Inflammatory macrophage (primary cell): ENCODE measurements at places on chromosomes 7 and 10.

- no peak for DNase-seq
Observed at GRCh38 chr7:48182718-48183369, 11.6 kb downstream of the ABCA13 start.

DNA sequence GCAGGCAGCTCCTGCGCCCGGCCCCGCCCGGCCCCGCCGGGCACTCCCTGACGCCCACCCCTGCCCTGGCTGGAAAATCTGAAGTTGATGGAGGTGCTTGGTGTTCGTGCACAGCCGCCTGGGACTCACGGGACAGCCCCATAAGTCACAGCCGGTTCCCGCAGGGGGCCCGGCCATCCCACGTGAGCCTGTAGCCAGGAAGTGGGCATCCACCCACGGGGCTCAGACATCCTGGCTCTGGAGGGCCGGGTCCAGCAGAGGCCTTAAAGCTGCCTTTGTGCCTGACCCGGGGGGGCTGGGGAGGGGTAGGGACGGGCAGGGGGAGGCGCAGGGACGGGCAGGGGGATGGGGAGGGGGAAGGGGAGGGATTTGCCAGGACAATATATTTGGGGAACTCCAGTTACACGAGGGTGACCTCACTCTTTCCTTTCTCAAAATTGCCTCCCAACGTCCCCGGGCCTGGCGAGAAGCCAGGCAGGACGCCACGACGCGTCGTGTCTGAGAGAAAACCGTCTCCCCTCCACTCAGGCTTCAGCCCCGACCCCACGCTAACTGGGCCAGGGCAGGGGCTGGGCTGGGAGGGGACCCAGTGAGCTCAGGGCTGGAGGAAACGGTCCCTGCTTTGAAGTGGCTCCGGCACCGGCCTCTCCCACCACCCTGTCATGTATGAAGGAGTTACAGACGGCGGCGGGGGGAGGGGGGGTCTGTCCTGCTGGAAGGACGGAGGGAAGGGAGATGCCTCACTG is 82.1 kb upstream of the PDGFA start:
- peak; percentile 79 for DNase-seq

- DNase-seq, result peak; percentile 44
Observed at GRCh38 chr7:43753271-43753810, 5.1 kb upstream of the BLVRA start.

DNA sequence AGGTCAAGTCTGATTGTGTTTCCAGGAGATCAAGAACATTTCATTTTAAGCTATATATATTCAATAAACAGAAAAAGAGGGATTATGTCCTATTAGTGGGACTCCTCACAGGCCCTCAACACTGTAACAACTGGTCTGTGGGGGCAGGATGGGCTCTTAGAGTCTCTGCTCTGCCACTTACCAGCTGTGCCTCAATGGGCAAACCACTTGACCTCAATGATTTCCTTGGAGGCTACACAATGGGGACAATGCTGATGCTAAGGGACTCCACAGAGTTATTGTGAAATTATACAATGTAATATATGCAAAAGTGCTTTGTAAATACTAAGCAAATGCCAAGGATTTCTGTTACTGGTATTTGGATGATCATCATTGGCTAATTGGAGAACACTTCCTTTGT is 33.2 kb upstream of the MXI1 start:
- no peak for DNase-seq

DNA sequence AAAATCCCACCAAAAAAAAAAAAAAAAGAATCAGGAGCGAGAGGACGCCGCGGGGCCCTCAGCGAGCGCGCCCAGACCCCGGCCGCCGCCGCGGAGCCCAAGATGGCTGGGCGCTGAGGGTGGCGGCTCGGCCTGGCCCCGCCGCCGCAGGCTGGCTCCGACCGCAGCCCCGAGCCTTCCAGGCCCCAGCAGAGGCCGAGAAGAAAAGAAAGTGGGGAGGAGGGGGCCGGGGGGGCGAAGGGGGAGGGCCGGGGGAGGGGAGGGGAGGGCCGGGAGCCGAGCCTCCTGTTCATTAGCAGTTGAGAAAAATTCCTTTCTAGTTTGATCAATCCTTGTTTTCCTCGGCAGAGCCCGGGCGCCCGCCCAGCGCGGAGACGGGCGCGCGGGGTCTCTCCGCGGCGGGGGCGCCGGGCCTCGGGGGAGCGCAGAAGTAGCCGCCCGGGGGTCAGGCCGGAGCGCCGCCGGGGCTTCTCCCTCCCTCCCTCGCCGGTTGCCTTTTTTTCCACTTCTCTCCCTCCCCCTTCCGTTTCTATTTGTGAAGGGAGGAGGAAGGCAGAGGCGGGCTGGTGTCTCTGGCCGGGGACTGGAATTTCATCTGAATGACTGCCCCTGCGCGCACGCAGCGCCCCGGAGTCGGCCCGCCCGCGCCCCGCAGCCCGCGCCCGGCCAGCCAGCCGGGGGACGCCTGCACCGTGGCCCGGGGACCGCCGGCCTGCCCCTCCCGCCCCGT is 778 bp upstream of the TRIM8 start:
- DNase-seq, result peak; percentile 88

DNA sequence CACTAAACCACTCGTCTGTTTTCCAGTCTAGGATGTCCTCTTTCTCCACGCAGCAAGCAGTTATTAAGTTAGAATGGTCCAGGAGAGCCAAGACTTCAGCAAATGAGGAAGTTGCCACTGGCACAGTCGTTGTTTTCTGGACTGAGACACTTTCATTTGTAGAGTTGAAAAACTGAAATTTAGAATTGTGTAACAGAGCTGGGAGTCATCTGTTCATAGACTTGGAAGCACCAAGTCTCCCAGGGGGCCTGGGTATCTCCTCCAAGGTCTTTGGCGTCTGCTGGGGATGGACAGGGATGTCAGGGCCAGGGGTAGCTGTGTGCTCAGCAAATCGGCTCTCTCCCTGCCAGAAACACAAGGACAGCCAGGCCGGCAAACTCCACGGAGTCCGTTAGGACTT is 208.4 kb downstream of the FANK1 start:
- DNase-seq, result peak; percentile 79

GRCh38 chr7:50502001-50502684 is 52.0 kb upstream of the FIGNL1 start:
- DNase-seq, result no peak

DNA sequence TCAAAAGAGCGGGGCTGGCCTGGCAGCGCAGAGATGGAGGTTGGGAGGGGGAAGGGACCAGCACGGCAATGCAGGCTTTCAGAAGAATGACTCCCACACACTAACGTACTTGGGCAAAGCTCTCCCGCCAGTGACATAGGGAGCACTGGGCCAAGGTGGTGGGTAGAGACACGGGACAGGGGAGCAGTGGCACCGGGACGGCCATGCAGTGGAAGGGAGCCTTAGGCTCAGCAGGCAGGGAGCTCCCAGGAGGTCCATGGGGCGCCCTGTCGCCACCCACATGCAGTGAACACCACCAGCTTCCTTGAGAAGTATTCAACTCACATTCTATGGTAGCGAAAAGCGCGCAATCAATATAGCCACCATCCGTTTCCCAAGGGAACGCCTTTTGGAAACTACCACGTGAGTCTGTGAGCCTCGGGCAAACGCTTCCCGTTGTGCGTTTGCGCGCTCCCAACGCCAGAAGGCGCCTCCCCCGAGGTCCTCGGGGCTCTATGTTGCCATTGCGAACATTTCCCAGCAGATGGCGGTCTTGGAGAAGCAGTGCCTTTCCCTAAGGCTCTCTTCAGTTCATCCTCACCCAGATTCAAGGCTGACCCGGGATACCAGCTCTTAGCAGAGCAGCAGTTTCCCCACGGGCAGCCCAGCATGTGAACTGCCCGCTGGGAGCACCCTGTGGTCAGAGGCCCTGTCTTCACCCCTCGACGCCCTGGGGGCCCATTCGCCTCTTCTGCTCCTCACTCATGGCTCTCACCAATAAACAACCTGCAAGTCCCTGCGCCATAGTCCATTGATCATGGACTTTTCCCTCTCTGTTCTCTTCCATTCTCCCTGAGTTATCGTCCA is 16.4 kb upstream of the OPALIN start:
- DNase-seq, result peak; percentile 92

- DNase-seq, result peak; percentile 25
Observed at GRCh38 chr7:22549667-22550513, 49.9 kb upstream of the STEAP1B start.

- DNase-seq, result no peak
Observed at GRCh38 chr10:70192326-70192968, 22.1 kb upstream of the SAR1A start.

- no peak for DNase-seq
Observed at GRCh38 chr10:77016855-77017254, 620.8 kb downstream of the KCNMA1 start.

- peak; percentile 22 for DNase-seq
Observed at GRCh38 chr7:6178298-6179029, 94.0 kb downstream of the CYTH3 start.

GRCh38 chr10:111440501-111440900 is 363.7 kb downstream of the ADRA2A start:
- DNase-seq, result no peak

DNA sequence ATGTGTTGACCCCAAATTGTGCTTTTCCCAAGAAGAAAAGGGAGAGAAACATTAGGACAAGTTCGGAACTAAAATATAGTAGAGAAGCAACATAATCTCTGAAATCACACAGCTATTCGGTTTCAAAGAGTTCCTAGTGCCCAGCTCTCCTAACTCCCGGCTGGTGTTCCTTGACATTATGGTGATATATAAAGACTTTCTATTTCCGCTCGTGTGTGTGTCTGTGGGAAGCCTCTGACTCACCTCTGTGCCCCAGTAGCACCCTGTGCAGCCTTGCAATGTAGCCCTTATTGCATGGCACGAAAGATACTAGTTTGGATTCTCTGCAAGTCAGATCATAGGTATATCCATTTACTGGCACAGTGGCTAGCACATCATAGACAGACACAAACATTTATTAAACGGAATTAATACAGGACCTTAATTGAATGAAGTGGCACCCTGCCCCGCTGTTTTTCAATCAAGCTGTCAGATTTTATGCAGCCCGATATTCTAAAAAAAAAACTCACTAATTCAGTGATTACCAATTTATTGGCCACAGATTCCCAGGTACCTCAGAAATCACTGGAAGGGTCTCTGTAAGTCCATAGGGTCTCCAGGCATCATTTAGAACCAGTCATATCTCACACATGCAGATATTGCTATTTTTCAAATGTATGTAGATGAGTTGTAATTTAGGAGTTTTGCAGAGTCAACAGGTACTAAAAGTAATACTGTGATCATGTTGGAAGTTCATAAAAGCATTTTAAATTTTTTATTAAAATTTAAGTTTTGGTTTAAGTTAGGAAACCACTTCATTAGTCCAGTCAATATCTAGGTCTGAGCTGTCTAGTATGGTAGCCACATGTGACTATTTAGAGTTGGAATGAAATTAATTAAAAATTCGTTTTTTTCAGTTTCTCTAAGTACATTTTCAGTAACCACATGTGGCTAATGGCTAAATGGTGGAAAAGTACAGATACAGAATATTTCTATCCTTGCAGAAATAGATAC is 43.3 kb downstream of the SFTPD start:
- DNase-seq, result peak; percentile 6

- no peak for DNase-seq
Observed at GRCh38 chr7:17342756-17343155, 44.3 kb downstream of the AHR start.

DNA sequence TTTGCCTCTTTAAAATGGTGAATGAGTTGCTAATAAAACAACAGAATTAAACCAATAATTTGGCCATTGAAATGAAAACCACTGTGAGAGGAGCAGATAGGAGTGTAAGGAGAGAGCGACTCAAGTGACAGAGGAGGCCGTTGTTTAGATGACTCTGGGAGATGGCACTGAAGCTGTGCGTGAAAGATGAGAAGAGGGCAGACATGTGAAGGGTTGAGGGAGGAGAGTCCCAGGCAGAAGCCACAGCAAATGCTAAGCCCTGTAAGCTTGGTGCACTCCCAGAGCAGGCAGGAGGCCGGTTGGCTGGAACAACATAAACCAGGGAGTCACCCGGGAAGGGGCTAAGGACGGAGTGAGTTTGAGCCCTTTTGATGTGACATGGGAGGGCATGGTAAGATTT is 814 bp upstream of the OPALIN start:
- DNase-seq, result no peak

DNA sequence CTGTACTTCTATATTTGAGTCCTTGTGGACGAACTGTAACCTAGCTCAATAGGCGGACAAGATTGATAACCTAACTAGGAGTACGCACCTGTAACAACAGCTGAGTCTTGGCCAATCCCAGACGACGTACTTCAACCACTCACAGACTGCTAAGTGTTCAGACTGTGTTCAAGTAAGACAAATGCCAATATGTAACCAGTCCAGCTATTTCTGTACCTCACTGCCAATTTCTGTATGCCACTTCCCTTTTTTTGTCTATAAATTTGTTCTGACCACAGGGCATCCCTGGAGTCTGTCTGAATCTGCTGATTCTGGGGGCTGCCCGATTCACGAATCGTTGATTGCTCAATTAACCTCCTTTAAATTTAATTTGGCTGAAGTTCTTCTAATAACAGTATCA is 32.2 kb downstream of the HACD1 start:
- DNase-seq, result peak; percentile 17

DNA sequence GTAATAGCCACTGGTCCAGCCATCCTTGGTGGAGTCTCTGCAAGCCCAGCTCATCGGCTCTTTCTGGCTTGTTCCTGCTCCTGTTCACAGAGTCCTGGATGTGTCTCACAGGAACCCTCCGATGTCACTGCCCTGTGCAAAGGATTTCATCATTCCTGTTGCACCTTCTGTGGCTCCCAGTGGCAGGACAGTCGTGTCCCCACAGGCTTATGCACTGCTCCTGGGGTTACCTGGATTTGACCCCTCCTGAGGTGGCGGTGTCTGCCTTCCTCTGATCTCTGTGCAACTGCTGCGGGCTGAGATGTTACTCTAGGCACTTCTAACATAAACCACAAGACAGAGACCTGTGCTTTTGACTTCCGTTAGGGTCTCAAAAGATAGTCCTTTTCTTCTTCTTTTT is 30.6 kb downstream of the APBB1IP start:
- DNase-seq, result no peak

DNA sequence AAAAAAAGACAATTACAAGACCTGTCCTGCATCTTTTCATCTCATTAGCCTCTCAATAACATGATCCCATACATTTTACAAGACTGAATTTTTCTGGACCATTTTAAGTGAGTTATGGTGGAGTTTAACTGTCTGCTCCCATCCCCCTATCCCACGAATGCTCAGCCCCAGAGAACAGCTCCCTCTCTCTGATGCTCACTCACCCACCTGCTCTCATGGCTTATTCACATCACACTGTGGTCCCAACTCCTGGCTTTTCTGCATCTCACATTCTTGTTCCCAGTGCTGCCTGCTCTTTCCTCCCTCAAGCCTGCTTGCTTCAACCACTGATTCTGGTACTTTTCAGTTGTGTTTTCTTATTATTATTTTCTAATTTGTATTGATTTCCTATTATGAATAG is 20.4 kb upstream of the CCSER2 start:
- no peak for DNase-seq

GRCh38 chr10:131206111-131206995 is 105.2 kb downstream of the TCERG1L start:
- no peak for DNase-seq

- DNase-seq, result no peak
Observed at GRCh38 chr10:16609211-16609610, 87.5 kb upstream of the C1QL3 start.

DNA sequence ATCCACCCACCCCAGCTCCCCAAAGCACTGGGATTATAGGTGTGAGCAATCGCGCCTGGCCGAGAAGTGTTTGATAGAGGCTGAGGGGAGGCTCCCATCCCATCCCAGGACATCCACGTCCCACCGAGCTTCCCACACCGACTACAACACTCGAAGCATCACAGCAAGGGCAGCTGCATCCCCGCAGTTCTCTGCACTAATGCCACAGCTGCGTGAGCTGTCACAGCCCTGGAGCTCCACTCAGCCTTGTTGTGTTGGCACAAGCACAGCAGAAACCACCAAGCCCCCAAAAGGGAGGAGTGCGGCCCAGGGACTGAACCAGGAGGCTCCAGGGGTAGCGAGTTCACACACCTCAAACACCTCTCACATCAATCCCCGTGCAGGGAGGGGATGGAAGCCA is 121.6 kb downstream of the DIP2C start:
- DNase-seq, result no peak
